Activated CD4-positive, alpha-beta T cell treated with anti-CD3 and anti-CD28 coated beads for 36 hours (primary cell): ENCODE measurements at places on chromosomes 5 and 9. TPM values are rescaled to one million over a fixed set of nuclear protein-coding genes. Genes with fewer than 3 reads are reported as not detected.

The PDCD1LG2 gene
- total RNA-seq, result 0.43 TPM

The ABO gene
- 0.09 TPM for total RNA-seq

The ZNF608 gene
- total RNA-seq, result not detected

The NEURL1B gene
- 0.16 TPM for total RNA-seq

The MARCHF3 gene
- total RNA-seq, result 3.6 TPM

The FOXD4L5 gene
- total RNA-seq, result not detected

The SNCAIP gene
- total RNA-seq, result not detected

The EXD3 gene
- 7.1 TPM for total RNA-seq
